ENCODE measurements at places on chromosomes 2 and 18.

DNA sequence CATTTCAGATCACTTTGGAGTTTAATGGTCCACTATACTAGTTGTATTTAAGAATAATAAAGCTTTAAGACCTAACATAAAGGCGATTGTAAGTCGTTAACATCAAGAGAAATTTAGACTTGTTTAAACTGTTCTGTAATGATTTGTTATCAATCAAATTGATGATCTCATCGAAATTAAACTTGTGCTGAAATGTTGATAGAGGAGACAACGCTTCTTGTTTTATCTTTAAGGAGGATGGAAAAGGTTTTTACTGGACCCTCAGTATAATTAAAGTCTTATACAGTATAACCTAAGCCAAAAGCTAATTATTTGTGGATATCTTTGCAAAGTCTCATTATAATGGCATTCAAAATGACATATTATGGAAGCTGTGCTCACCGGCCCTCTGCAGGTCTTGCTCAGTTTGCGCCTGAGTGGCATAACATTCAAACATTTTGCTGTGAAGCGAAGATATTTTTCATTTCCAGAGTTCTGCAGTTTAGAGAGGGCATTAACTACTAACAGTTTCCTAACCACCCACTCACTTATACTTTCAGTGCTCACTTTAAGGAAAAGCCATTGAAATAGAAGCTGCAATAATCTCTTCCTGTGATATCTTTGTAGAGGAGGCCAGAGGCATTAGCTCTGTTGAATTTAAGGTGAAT, 1.4 kb upstream of the SERTAD2 start:
- DNase-seq: no peak

DNA sequence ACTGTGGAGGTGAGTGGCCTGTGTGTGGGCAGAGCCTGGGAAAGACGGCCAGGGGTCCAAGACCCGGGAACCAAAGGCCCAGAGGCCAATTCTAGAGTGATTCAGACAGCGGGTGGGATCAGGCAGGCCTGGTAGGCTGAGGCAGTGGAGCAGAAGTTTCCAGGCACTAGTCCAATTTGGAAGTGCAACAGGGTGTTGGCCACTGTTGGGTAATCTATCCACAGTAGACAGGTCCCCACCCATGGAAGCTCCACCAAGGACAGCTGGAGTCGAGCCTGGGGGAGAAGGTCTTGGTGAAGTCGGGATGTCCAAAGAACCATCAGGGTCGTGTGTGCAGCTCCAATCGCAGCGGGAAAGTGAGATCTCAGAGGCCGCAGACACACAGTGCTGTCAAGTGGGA, 125.8 kb upstream of the COPS8 start:
- no peak for DNase-seq

- peak; percentile 15 for DNase-seq
Measured at GRCh38 chr2:102848366-102848839, 86.6 kb downstream of the TMEM182 start.

DNA sequence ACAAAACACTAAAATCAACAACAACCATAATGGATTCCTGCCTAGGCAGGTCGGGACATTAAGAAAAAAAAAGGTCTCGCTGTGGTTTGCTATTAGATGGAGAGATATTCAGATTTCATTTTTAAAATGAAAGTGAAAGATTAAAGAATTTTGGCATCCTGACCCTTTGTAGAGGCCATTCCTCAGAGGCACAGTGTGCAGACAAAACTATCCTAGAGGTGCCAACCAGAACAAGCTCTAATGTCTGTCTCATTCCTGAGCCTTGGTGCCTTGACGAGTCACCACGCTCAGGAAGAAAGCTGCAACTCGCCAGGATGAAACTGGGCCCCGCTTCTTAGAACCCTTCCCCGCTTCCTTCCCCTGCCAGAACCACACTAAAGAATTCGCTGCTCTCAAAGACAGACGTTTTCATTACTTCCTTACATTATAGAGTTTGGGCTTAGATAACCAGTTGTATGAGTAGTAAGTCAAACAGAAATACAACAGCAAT, 156.0 kb downstream of the TGIF1 start:
- DNase-seq: no peak

DNA sequence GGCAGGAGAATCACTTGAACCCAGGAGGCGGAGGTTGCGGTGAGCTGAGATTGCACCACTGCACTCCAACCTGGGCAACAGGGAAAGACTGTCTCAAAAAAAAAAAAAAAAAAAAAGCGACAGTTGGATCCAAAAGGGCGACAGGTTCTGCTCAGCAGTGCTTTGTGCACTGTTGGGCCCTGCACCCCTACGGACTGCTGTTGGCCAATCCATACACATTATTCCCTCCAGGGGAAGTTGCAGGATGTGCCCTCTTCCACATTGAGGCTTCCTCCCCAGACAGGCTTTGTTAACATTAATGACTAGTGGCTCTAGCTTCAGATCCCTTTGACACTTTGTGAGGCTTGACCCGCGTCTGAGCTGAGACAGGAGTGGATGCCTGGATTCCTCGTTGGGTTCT, 9.4 kb downstream of the NT5DC4 start:
- DNase-seq: no peak

DNA sequence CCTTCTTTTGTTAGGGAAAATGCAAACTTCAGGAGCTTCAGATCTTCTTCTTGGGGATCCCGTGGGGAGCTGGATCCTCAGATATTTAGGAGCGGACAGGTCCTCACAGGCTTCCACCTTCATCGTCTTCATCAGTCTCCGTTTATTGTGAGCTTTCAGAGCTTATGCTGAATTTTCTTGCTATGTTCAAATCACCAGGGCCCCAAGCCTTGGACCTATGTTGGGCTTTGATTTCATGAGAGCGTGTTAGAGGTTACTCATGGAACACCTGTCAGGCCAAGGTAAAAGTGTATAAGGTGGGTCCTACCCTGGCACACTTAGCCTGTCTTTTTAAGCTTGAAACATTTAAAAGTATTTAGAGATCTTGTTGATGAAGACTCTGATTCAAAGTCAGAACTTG, 212.9 kb downstream of the FAM210A start:
- no peak for DNase-seq

- no peak for DNase-seq
Measured at GRCh38 chr2:98637401-98638147, 29.2 kb downstream of the UNC50 start.

GRCh38 chr2:14194233-14194632, 438.3 kb upstream of the LRATD1 start:
- no peak for DNase-seq

- no peak for DNase-seq
Measured at GRCh38 chr2:15825276-15825980, 114.9 kb upstream of the MYCN start.

DNA sequence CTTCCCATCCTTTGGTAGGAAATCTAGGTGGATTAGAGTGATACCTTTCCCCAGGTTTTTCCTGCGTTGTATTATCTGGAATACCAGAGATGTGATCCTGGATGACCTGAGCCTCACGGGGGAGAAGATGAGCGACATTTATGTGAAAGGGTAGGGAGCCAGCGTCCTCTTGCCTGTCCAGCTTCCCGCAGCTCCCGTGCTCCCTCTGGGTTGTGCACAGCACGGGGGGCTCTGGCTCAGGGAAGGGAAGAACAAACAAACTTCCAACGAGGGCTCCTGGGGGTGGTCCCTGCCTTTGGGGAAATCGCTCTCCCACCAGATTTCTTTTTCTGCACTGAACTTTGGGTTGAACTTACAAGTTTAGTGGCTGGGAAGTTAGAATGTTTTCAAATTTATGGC, 215.7 kb downstream of the DYSF start:
- DNase-seq: no peak

- DNase-seq: no peak
Measured at GRCh38 chr2:69191634-69192033, 178.7 kb downstream of the ANTXR1 start.

DNA sequence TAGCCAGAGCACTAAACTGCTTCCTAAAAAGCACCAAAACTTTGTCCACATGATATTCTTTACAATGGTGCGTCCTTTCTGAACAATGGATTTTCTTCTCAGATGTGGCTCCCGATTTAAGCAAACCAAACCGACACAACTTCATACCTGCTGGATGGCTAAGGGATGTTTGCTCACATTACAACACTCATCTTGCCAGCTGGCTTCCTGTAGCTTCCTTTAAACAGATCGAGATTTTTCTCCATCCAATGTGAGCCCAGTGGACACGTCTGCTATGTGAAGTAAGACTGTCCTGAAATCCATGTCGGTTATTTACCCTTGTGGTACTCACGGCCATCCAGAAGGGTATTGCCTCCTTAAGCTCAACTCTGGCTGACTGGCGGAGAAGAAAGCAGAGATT, 126.5 kb downstream of the MAPK4 start:
- no peak for DNase-seq

- no peak for DNase-seq
Measured at GRCh38 chr2:28150994-28151393, 241.7 kb upstream of the FOSL2 start.

DNA sequence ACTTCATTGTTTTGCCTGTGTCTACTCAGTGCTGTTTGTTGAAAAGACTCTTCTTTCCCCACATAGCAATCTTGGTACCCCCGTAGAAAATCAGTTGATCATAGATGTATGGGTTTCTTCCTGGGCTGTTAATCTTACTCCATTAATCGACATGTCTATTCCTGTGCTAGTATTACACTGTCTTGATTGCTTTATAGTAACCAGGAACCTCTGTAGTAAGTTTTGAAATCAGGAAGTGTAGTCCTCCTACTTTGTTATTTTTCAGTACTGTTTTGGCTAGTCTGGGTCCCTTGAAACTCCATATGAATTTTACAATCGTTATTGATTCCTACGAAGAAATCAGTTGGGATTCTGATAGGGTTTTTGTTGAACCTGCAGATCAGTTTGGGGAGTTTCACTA, 78.8 kb upstream of the FAM136A start:
- DNase-seq: no peak

GRCh38 chr2:128264881-128265607, 53.6 kb downstream of the HS6ST1 start:
- DNase-seq: no peak

- DNase-seq: no peak
Measured at GRCh38 chr2:85116207-85116606, 17.0 kb upstream of the TCF7L1 start.

- DNase-seq: no peak
Measured at GRCh38 chr2:107094450-107094986, 208.6 kb upstream of the ST6GAL2 start.

DNA sequence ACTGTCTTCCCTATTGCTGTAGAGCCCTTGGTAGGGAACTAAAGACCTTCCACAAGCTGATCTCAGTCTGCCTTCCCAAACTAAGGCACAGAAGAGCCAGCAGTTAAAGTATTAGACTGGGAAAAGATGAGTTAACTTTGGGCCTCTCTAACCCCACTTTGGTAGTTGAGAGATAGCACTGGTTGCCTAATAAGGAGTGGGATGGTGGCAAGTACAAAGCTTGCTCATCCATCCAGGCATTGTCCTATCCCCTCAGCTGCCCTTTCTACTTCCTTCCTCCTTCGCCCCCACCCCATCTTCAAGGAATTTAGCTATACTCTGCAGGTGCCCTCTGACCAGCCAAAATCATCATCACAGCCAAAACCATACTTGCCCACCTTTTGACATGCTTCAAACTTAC, 22.2 kb upstream of the AFTPH start:
- DNase-seq: no peak

DNA sequence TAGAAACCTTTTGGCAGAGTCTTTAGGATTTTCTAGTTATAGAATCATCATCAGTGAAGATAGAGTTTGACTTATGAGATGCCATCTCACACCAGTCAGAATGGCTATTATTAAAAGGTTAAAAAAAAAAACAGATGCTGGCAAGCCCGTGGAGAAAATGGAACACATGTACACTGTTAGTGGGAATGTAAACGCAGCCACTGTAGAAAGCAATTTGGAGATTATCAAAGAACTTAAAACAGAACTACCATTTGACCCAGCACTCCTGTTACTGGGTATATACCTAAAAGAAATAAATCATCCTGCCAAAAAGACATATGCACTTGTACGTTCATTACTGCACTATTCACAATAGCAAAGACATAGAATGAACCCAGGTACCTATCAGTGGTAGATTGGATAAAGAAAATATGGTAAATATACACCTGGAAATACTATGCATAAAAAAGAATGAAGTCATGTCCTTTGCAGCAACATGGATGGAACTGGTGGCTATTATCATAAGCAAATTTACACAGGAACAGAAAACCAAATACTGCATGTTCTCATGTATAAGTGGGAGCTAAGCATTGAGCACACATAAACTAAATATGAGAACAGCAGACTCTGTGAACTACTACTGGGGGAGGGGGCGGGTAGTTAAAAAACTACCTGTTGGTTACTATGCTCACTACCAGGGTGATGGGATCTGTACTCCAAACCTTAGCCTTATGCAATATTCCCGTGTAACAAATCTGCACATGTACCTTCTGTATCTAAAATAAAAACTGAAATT, 279.0 kb downstream of the KIAA1328 start:
- DNase-seq: no peak

GRCh38 chr18:50573679-50574078, 13.8 kb downstream of the MAPK4 start:
- no peak for DNase-seq

DNA sequence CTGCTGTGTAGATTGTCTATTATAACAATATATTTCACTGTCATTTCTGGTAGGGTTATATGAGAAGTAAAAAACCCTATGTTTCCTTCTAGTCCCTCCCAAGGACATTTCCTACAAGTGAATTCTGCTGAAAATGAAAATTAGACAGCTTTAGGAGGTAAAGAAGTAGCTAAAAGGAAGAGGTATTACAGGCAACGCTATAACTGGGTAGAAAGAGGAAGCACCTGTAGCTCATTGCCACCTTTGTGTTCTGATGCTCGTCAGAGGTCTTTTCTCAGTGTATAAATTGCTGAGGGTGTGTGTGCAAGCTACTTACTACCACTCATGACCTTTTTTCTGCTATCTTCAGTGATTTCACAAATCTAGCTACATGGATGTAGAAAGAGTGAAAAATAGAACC, 1.4 kb downstream of the DNAJC10 start:
- DNase-seq: no peak

DNA sequence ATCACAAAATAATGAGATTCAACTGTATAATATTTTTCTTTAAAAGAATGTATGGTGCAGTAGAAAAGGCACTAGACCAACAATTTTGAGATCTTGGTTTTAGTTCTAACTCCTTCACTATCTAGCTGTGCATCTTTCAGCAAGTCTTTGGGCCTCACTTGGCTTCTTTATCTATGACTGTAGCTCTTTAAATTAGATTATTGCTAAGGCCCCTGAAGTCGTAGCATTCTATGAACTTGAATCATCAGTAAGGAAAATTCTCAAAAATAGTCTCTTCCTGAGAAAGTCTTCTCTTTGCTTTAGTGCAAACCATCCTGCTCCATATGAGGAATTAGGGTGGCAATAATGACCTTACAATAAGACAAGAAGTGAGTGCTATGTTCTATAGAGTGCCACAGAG, 140.4 kb downstream of the FTCDNL1 start:
- no peak for DNase-seq

GRCh38 chr18:74468547-74469061, 11.5 kb upstream of the DIPK1C start:
- no peak for DNase-seq

All from activated CD4-positive, alpha-beta T cell treated with anti-CD3 and anti-CD28 coated beads for 24 hours (primary cell).